NCI-H510A (cell line): ENCODE measurements at places on chromosomes 3 and 15.

- no peak for DNase-seq
Measured at GRCh38 chr3:27141668-27142067, 227.5 kb downstream of the NEK10 start.

DNA sequence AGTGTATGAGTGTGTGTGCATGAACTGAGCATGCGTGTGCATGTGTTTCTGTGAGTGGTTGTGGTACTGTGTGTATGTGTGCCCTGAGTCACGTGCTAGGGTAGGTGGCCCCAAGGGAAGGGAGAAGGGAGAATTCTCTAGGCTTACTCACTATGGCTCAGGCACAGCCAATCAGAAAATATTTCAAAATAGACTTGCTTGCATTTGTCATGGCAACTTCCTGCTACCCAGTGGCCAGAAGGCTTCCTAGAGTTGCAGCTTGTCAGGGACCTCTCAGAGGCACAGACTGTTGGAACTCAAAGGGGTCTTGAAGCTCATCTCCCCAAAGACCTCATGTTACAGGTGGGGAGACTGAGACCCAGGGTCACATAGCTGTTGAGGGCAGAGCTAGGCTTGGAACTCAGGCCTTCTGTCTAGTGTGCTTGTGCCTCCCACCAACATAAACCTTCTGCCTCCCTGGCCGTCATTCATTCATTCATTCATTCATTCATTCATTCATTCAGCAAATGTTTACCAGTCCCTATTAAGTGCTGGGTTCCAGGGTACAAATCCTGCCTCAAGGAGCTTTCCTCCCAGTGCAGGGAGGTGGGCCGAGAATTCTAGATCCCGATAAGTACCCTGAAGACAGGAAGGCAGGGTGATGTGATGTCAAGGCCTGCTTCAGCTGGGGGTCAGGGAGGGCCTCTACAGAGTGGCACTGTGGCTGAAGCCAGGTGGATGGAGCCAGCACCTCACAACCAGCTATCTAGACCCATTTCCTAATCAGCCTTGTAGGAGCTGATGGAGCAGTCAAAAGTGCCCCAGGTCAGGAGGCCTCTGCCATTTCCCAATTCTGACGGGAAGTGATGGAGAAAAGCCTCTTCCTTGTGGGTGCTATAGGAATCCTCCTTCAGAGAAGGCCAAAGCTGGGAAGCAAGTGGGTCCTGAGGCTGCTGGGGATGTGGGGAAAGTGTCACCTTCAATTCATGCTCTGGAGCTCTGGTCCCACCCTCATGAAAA lies 10.9 kb upstream of the RFT1 start:
- DNase-seq: no peak

GRCh38 chr15:84894736-84895425 lies 10.4 kb downstream of the SLC28A1 start:
- DNase-seq: no peak

DNA sequence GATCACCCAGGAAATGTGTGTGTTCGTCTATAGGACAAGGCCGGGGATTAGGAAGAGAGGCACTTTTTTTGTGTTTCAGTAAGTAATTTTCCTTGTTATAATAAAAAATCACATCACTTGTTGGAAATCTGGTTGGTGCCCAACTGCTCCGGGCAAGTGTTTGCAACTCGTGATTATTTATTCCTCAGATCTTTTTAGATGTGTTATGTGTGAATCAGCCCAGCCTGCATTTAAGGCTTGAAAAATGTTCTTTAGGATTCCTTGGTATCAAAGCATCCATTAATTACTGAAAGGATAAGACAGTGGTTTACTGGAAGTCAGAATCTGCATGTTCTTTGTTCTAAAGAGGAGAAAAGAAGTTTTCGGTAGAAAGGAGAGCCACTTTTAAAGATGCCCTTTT lies 345.6 kb downstream of the FEZF2 start:
- DNase-seq: no peak

- DNase-seq: no peak
Measured at GRCh38 chr15:69725957-69726356, 273.3 kb downstream of the RPLP1 start.

- DNase-seq: no peak
Measured at GRCh38 chr3:8539419-8539818, 37.8 kb downstream of the LMCD1 start.
